ENCODE measurements at places on chromosomes 5 and 9. TPM values are rescaled to one million over a fixed set of nuclear protein-coding genes. Genes with fewer than 3 reads are reported as not detected.

- peak; percentile 32 for DNase-seq
Measured at GRCh38 chr5:59115345-59115744, 532.5 kb downstream of the RAB3C start.

GRCh38 chr9:105290418-105290817 is 46.0 kb downstream of the SLC44A1 start:
- DNase-seq = peak; percentile 33

GRCh38 chr5:174311531-174312269 is 266.2 kb downstream of the NSG2 start:
- DNase-seq = no peak

DNA sequence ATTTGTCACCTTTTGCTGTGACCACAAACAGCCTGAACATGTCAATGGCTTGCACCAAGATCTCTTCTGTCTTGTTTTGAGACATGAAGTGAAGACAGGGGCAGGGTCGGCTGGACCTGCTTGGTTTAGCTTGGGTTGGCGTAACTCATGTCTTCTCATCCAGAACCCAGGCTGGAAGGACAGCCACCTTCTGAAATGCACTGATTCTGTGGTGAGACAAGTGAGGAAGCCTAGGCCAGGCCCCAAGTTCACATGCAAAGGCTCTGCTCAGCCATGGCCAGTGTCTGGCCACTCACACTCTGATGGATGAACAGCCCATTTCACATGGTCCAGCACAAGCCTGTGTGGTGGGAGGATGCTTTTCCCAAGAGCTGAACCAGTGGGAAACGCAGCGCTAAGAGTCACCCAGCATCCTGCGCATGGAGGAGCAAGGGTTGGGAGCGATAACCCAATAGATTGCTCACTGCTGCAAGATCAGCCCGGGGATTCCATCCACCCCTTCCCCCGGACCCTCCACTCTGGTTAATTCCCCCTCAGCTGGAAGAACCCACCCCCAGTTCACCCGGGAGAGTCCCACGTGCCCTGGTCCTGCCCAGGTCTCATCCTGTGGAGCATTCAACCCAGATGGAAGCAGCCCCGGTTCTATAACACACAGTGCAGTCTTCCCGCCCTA is 16.2 kb upstream of the MED10 start:
- no peak for DNase-seq

- DNase-seq = peak; percentile 98
Measured at GRCh38 chr5:164235300-164235891, 730.0 kb downstream of the MAT2B start.

GRCh38 chr5:126081209-126081608 is 342.0 kb upstream of the GRAMD2B start:
- no peak for DNase-seq

The LRRC70 gene
- 0.64 TPM for total RNA-seq

The ISCA1 gene
- 30.6 TPM for total RNA-seq
